ENCODE measurements at places on chromosomes 4 and X.

DNA sequence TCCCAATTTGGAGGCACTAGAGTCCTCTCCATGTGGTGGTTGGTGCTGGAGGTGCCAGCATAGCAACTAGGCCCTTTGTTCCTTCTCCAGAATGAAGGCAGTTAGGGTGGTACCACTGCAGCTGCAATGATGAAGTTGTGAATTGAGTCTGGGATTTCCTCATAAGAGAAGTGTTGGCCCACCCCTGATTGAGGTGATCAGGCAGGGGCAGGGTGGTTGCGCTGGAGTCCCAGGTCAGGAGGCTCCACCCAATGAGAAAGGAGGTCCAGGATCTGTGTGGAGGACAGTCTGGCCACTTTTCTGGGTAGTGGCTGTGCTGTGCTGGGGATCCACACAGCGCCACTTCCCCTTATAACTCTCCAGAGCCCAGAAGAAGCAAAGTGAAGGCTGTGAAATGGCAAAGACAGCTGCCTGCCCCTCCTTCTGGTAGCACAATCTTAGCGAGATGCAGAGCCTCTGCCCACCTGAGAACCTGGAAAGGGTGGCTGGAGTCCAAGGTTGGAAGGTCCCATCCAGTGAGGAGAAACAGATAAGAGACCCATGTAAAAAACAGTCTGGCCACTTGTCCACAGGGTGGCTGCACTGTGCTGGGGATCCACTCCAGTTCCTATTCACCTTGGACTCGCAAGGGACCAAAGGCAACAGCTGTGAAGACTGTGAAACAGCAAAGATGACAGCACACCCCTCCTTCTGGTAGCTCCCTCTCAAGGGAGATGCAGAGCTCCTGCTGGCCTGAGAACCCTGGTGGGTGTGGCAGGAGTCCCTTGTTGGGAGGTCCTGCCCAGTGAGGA lies 124.6 kb downstream of the RRAGB start:
- no peak for DNase-seq

- DNase-seq = no peak
Measured at GRCh38 chr4:145058256-145058655, 39.7 kb downstream of the ANAPC10 start.

- DNase-seq = no peak
Measured at GRCh38 chr4:76363556-76364290, 57.2 kb downstream of the STBD1 start.

DNA sequence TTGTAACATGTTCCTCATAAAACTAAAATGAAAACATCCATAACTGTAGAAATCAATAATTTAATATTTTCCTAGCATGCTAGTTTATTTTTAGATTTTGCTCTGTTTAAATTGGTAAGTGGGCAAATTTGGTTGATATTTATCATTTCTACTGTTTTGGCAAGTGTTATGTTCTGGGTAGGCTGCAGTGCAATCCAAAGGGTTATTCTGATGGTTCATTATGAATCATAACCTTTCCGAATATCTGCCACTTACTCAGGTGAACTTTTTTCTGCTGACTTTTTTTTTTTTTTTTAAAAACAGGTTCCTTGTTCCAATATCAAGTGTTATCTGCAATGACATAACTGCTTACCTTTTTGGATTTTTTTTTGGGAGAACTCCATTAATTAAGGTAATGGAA lies 52.0 kb downstream of the CDS1 start:
- DNase-seq = no peak

- DNase-seq = peak; percentile 87
Measured at GRCh38 chr4:38663801-38664705, at the start of gene KLF3. KLF3 (plus strand) TSS chr4:38664199; CDS start chr4:38680626, 16,427 bp downstream.

DNA sequence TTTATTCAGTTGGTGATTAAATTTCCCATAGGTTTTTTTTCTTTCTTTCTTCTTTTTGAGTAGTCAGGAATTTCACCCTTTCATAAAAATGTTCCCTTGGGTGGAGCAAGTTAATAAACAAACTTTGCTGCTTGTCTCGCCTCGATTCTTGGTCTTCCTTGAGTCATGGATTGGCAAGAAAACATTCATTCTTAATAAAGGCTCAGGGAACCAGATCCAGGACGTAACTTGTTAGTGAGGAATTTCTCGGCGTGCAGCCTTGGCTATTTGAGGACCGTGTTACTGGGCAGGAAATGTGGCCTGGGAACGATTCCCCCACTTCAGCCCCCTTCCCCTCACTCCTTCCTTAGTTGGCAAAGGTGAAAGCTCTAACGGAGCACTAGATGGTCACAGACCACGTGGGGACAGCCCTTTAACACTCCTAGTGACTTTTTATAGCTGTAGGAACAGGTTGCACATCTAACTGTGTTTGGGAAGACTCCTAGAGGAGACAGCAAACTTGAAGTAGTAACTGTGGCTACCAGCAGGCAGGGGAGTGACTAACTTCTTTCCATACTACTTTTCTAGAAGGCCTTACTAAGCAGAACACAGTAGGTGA lies 106.8 kb downstream of the UCHL1 start:
- DNase-seq = no peak

- no peak for DNase-seq
Measured at GRCh38 chr4:181792641-181793040, 450.6 kb upstream of the TENM3 start.

DNA sequence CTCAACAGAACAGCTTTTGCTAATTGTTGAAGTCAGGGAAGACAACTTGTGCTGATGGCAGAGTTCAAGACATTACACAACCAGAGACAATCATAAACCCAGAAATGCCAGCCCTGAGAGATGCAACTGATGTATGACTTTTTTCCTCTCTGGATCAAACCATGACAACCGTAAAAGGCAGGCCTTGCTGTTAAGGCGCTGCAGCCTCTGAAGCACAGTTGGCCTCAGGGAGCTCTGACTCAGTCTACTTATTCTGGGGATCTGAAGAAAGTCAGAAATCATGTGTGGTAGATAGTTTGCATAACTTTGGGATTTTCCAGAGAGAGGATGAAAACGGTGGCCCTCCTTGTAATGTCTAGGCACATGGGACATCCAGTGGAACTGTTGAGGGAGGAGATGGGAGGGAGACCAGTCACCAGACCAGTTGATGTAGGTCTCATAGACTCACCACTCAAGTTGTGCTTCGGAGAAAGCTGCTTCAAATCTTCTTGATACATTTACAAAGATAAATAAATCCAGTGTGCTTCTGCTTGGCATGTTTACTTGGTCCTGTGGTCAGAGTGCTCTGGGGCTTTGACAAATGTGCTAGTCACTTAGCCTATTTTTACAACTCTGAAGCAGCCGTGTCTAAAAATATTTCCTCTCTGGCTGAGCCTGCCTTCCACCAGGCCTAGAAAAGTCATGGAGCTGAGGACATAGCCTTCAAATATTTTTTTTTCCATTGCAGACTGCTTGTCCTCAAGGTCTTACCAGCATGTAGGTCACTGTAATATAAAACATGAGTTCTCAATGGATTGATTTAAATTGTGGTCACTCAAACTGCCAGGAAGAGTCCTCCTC lies 7.5 kb downstream of the HADH start:
- no peak for DNase-seq

DNA sequence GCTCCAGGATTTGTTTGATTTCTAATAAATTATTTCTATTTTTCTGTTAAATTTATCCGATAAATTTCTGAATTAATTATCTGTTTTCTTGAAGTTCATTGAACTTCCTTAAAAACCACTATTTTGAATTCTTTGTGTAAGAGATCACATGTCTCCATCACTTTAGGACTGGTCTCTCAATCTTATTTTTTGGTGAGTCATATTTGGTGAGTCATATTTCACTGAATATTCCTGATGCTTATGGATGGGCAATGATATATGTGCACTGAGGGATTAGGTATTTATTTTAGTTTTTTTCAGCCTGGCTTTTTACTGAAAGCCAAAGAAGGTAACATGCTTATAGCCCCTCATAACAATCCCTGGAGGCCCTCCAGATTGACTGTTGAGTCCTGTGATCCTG lies 48.5 kb upstream of the IL15 start:
- DNase-seq = no peak

GRCh38 chr4:73948990-73949706 lies 32.7 kb downstream of the PF4 start:
- no peak for DNase-seq

- no peak for DNase-seq
Measured at GRCh38 chr4:4440333-4441061, 53.6 kb downstream of the NSG1 start.

DNA sequence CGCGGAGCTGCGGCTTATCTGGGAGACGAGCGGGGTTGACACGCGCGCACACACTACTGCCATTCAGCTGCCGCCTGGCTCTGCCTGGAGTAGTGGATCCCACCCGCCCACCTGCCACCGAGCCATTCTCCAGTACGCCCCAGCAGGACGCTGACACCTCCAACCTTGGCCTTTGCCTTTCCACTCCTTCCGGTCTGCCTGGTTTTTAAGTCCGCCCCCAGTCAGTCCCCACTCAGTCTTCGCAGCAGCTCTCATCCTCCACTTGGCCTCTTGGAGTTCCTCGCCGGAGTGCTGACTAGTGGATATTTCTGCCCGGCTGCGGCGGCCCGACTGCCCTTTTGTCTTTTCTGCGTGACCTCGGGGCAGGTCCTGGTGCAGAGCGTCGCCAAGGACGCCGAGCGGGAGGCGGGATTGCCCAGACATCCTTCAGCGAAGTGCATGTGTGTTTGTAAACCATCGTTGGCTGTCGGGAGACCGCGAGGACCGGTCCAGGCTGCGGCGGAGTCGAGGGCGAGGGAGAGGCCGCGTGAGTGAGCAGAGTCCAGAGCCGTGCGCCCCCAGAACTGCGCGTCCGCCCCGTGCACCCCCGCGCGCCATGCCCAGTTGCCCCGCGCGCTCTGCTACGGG lies 1.1 kb downstream of the SLIT2 start:
- DNase-seq = no peak

GRCh38 chr4:150495550-150495949 lies 86.4 kb upstream of the MAB21L2 start:
- no peak for DNase-seq

DNA sequence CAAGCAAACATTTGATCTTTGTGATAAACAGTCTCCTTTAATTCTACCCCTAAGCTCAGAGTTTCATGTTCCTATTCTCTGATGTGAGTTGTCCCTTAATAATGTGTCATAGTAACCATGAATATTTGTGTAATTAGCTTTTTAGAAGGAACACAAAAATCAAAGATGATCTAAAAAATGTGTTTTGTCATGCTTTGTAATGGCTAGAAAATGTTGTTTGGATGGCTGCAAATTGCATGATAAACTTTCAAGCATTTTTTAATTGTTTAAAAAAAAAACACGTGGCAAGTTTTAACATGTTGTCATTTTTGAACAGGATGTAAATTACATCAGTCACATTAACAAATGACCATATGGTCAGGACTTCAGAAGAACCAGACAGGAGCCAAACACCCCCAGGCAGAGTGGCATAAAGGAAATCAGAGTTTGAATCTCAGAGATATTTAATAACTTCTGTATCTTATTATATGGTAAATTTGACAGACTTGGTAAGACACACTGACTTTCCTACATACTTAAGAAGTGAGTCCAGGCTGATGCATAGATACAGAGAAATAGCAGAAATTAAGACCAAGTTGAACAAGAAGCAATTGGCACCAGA lies 223.9 kb upstream of the VEGFC start:
- DNase-seq = no peak

Measured in NCI-H2171 (cell line).